A549 (cell line): ENCODE measurements at places on chromosomes 2 and 18. TPM values are rescaled to one million over a fixed set of nuclear protein-coding genes. Genes with fewer than 3 reads are reported as not detected.

DNA sequence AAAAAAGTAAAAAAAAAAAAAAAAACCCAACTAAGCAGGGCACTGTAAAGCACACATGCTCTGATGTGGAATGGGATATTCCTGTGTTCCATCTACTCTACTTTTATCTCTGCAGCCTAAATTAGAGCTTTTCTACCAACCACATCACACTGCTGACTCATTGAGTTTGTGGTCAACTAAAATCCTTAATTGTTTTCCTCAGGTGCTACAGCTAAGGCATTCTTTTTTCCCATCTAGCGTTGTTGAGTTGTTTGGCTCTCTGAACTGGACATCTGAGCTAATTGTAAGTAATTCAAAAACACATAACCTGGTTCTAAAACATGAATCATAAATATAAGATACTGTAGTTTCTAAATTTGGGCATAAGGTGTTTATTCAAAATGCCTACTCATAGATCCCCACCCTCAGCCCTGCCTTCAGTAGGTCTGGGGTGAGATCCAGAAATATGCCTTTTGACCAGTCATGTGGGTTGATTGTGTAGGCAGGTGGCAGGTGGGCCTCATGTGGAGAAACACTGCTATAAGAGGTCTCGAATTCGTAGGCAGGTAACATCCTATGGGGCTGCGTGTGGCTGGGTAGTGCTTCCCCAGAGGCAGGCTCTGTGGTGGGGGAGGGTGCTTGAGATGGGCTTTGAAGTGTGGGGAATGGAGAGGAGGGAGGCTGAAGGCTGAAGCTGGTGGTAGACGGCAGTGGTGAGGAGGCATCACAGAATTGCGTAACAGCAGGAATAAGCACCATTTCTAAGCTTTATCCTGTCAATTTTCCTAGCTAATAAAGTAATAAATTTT is 27.2 kb downstream of the ANKRD29 start:
- DNase-seq = no peak

DNA sequence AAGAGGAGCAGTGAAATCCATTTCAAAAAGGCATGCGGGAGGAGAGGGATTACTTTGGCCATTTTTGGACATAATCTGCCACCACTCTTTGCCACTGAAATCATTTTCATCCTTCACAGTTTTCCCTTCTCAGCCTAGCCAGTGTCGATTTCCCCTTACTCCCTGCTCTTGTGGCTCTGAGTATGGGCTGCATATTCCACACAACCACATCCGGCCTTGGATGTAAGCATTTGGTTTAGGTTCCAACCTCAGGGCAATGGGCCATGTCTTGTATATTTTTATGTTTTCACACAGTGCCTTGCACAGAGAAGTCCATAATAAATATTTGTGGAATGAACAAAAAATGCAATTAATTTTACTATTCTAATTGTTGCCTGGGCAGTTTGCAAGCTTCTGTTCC is 7.7 kb upstream of the SERPINE2 start:
- DNase-seq = no peak

GRCh38 chr2:181563101-181563692 is 93.7 kb downstream of the CERKL start:
- DNase-seq = no peak

Gene COBLL1
- polyA plus RNA-seq = 2.4 to 2.6 TPM (median 2.6 TPM) in 3 replicates

DNA sequence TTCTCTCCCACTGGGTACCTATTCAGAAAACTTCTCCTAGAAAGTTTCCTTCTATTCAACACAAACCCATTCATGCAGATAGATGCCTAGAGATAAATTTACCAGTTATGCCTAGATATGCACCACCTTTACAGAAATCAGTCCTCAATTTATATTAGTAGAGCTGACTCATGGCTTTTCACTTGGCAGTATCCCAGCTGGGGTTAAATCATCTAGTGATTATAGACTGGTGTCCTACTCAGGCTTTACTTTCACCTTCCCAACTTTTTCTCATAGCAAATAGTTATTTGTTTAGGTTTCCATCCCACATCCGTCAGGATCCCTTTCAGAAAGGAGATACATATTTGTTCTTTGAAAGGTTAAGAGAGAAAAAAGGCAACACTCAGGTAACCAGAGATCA is 124.5 kb downstream of the AQP4 start:
- DNase-seq = no peak

- DNase-seq = no peak
Measured at GRCh38 chr18:77866351-77866750, 616.7 kb downstream of the GALR1 start.

Gene TUBB8B
- not detected in 3 replicates for polyA plus RNA-seq

DNA sequence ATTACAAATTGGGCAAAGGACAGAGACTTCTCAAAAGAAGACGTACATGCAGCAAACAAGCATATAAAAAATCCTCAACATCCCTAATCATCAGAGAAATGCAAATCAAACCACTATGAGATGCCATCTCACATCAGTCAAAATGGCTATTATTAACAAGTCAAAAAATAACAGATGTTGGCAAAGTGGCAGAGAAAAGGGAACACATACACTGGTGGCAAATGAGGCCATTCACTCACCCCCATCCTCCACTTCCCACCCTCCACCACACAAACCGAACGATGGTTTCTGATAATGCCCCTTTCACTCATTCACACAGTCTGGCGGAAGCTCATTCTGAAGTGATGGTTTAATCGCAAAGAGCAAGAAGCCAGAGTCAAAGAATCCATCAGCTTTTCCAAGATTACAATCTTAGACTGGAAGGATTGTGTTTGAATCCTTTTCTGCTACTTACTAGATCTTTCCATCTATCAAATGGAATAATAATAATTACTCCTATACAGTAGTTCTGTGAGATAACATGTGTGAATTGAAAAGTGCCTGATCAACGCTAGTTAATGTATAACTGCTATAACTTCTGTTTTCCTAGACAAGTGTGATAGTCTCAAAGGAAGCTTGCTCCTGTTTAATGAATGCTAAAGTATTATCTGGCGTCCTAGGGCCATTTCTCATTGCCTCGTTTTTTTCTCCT is 16.9 kb upstream of the CD28 start:
- DNase-seq = no peak

DNA sequence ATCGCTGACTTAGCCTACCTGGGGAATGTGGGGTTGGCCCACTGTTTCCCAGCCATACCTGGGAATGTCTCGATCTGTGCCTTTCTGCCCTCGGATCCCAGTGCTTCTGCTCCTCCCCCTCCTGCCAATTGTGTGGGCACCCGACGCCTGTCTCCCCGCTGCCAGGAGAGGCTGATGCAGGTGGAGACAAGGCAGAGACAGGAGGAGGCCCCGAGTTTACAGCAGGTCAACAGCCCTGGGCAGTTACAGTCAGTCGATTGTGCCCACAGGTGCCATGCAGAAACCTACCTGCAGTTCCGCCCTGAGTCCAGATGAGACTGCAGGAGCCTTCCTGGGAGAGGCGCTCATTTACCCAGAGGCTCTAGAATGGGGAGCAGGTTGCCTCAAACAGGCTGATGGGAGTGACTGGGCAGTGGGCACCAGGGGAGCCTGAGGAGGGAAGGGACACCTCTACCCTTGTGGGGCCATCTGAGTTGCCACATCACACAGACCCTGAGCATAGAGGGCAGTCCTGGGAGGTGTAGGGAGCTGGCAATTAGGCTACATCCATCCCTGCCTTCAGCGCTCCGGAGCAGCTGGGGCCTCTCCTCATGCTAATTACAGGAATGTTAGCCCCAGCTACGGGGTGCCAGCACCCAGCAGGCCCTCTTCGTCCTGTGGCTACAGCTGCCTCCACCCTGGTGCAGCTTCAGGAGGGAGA is 300.1 kb downstream of the NDUFA10 start:
- DNase-seq = no peak

- no peak for DNase-seq
Measured at GRCh38 chr2:85600951-85601770, 1.3 kb downstream of the TMEM150A start.

DNA sequence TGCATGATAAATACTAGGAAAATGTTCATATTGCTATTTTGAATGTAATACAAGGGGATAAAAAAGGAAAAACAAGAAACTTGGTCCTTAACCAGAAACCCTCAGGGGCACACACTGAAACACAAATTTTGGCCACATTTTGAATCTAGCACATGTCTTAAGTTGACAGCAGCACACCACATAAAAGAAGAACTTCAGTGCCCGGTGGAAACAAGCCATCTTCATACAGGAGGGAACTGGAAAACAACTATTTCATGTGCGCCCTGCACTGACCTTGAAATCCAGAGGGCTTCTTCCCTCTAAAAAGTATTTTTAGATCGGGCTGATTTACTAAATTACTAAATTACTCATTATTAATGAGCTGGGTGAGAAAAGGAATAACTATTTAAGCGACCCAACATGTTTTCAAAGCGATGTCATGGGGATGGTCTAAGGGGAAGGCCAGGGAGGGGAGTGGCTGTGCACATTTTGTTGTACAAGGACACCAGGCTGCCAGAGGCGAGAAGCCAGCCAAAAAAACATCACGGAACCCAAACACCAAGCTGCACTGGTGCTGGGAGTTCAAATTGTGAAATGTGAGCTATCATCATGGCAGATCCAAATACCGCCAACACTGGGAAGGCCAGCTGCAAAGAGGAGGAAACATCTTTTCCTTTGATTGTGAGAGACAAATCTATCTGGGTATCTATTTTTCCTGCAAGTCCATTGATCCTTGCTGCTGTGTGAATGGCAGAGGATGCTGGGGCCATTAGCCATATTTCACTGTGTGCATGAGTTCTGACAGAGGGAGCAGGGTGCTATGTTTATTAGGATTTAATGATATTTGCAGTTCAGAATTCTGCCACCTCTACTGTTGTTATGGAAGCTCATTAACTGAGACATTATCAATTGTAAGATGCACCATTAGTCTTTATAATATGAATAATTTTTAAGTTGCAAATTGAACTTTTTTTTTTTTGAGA is 150.7 kb upstream of the LMAN1 start:
- DNase-seq = no peak

Gene HOXD4
- polyA plus RNA-seq = 0.54 to 0.92 TPM (median 0.87 TPM) in 3 replicates

- DNase-seq = no peak
Measured at GRCh38 chr18:13218368-13218991, at the start of gene LDLRAD4. LDLRAD4 (plus strand) TSS chr18:13218760.

GRCh38 chr18:360676-361075 is 92.8 kb upstream of the THOC1 start:
- DNase-seq = no peak

GRCh38 chr2:157900203-157900602 is 24.1 kb upstream of the ACVR1 start:
- no peak for DNase-seq

- DNase-seq = no peak
Measured at GRCh38 chr2:20148923-20149702, 75.8 kb downstream of the SDC1 start.

Gene PDE11A
- polyA plus RNA-seq = 3.1 to 3.6 TPM (median 3.4 TPM) in 3 replicates

GRCh38 chr2:66578687-66579106 is 143.8 kb downstream of the MEIS1 start:
- no peak for DNase-seq

DNA sequence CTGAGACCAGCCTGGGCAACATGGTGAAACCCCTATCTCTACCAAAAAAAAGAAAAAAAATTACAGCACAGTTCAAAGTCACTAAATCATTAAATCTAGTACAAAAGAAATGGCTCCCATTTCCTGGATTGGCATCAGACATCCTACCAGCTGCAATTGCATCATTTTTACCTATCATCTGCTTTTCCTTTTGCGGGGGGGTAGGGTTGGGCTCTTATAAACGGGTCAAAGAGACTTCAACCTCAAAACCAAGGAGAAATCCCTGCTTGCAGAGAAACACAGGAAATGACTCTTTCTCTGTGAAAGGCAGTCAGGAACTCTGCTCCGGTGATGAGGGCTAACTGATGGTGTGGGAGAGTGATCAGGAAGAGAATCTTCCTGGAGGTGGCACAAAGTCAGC is 45.3 kb upstream of the RFX8 start:
- DNase-seq = no peak

- no peak for DNase-seq
Measured at GRCh38 chr18:69002233-69002632, 204.4 kb downstream of the CCDC102B start.
